ENCODE measurements at places on chromosomes 6 and 20.

DNA sequence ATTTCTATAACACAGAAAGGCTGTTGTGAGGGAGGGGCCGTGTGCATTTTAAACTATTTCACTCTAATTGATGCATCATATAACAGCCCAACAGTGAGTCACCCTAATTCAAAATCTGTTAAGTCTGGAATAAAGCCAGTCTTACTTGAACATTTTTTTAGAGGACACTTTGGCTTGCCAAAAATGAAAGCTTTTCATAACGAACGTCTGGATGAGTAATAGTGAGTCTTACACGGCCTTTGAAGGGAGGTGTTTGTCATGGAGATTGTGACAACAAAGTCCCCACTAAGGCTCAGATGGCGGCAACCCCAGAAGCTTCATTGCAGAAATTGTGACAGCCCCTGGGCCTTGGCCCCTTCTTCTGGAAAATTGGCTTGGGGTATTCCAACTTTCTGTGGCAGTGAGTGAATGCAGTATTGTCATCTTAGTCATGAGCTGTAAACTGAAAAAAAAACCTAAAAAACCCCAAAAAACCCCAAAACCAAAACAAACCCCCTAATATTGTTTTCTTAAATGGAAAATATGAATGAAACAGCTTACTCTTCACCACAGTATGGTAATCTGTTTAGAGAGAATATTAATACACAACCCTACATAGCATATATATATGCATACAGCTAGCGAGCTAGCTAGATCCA lies 92.6 kb upstream of the CLDN20 start:
- DNase-seq = peak; percentile 78

DNA sequence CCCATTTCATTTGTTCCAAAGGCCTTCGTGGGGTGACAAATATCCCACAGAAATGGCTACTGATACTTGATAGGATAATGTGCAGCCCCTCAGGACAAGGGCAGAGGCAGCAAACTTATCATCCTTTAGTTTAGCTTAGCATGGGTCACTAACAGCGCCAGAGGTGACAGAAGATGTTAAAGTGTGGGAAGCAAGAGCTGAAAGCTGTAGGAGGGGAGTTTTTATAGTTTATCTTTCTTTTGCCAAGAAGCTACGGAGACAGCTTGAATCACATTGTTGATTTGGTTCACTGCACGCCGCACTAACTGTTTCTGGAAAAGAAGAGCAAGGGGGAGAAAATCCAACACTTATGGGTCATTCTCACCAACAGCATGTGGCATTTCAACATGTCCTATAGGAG lies 773.9 kb upstream of the MMS22L start:
- DNase-seq = peak; percentile 55

GRCh38 chr20:59575653-59576052 lies 28.7 kb upstream of the PHACTR3 start:
- DNase-seq = no peak

DNA sequence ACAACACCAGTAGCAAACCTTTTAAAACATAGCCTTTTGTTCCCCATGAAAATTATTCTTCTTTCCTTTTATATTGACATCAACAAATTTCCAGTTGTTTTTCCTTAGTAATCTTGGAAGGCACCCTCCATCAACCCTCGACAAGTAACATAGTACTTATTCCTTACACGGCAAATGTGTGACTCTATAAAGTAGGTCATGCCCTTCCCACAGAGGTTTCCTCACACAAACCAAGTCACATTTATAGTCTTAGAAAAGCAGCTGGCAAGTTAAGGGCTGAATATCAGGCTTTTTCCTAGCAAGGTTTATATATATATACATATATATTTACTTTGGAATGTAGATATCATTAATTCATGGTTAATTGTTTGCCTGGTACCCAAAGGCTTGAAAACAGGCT lies 371.5 kb downstream of the SYNE1 start:
- no peak for DNase-seq

- no peak for DNase-seq
These were observed 27.7 kb upstream of the VEGFA start for GRCh38 chr6:43742285-43742684.

DNA sequence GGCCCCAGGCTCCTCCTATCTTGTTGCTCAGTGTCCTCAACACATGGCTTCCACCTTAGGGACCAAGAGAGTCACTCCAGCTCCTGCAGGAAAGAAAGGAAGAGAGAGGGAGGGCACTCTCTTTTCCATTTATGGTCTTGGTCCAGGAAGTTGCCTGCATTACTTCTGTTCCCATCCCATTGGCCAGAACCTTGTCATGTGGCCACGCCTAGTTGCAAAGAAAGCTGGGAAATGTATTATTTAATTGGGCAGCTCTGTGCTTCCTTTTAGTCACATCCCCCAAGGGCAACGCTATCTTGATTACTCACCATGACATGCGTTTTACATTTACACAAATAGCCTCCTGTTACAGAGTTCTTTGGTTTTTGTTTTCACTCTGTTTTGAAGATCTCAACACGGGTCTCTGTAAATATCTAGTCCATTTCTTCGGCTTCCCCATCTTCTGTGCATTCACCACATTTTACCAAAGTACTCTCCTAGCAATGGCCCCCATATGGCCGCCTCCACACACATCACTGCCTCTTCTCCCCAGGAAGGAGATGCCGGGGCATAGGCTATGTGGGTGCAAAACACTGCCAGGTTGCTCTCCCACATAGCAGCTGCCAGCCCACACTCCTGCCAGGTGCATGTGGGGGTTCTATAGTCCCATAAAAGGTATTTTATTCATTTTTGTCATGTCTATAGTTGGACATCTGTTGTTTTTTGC lies 35.7 kb upstream of the ZMYND8 start:
- no peak for DNase-seq

GRCh38 chr20:1761116-1761515 lies 103.5 kb upstream of the SIRPG start:
- DNase-seq = no peak

DNA sequence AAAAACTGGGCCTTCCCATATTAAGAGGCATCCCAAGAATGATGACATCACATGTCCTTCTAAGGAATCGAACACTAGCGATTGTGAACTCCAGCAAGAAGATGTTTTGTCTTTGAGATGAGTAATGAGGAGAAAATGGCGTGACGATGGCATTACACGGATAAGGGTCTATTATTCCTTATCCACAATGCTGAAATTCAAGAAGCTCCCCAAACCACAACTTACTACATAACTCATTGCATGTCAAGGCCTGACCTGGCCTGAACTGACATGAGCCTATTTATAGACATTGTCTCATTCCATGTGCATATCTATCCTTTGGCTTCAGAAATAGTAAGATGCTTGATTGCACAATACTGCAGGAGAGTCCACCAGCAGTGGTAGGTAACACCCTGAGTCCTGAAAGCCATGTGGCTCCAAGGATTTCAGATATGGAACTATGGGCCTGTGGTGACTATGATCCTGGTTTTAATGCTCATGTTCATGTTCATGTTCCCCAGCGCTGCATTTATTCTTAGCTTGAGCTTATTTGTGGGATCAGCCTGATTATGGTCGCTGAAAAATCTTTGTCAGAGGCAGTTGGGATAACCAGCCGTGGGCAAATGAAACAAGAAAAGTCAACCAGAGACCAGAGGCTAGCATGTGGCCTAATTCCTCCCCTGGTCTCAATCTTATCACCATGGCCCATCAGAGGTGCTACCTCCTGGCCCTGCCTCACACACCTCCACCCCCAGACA lies 183.2 kb upstream of the JARID2 start:
- DNase-seq = peak; percentile 81

DNA sequence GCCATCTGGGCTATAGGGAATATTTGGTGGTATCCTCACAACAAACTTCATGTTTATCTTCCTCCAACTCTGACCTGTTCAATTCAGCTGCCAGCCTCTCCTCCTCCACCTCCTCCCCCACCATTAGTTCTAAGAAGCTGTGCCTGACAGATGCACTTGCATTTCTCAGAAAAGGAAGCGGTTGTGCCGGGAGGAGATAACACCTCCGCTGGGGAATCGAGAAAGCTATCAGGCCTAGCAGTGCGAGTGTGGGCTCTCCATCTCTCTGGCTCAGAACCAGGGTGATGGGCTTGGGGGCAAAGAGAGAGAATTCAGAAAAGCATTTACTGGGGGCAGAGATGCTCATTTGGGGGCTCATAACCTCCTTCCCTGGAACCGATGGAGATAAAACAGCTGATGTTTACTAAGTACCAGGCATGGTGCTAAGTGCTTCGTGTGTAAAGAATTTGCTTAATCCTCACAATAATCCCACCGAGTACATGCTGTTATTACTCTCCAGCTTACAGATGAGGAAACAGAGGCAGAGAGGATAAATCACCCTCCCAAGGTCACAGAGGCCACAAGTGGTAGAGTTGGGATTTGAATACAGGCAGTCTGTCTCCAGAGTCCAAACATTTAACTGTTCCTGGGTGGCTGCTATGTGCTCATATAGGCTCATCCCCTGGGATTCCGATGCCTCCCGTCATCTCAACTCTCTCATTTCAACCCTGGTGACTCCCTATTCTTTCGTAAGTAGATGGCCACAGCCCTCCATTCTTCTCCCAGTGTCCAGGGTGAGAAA lies 38.3 kb downstream of the COX4I2 start:
- peak; percentile 35 for DNase-seq

GRCh38 chr6:162572240-162572639 lies 155.3 kb downstream of the PRKN start:
- no peak for DNase-seq

GRCh38 chr20:21099751-21100577 lies 6.2 kb downstream of the LINC00237 start:
- DNase-seq = no peak

GRCh38 chr6:89948876-89949275 lies 54.6 kb downstream of the GJA10 start:
- no peak for DNase-seq

DNA sequence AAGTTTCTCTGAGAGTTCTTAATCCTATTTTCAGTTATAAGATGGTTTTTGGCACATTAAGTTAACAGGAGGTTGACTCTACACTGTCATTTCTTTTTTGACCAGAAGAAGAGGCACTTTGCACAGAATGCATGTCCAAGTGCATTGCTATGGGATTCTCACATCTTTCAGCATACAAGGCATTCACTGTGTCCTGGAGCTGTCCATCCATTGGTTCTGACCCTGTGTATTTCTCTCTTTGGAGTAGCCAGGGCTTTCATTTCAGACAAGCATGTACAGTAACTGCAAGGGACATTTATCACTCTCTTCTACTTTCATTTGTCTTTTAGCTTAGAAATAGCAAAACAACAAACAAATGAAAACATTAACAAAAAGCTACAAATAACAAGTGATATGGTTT lies 275.1 kb upstream of the IMPG1 start:
- peak; percentile 6 for DNase-seq

DNA sequence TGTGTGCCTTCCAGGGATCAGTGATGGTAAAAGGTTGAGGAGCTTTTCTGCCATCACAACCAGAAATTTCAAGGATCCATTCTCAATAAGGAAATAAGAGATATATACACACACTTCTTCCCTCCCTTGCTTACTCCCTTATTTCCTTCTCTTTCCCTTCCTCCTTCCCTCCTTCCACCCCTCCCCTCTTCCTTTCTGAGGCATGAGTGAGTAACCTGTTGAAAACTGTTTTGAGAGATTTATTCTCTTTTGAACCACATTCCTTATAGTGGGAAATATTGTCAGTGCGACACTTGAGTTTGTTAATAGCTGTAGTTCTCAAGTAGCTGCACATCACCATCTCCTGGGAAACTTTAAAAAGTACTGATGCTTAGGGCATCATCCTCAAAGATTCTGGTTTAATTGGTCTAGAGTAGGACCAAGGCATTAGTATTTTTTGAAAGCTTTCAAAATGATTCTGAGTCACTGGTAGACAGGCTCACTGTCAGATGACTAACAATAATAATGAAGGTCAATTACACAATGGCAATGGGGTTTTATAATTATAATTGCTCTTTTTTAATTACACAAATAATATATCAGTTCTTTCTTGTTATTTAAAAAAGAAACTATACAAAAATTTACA lies 109.9 kb downstream of the POPDC3 start:
- no peak for DNase-seq

- no peak for DNase-seq
These were observed 156.5 kb upstream of the INSM1 start for GRCh38 chr20:20211274-20211987.

GRCh38 chr20:36309643-36310042 lies 3.5 kb downstream of the DLGAP4 start:
- no peak for DNase-seq

DNA sequence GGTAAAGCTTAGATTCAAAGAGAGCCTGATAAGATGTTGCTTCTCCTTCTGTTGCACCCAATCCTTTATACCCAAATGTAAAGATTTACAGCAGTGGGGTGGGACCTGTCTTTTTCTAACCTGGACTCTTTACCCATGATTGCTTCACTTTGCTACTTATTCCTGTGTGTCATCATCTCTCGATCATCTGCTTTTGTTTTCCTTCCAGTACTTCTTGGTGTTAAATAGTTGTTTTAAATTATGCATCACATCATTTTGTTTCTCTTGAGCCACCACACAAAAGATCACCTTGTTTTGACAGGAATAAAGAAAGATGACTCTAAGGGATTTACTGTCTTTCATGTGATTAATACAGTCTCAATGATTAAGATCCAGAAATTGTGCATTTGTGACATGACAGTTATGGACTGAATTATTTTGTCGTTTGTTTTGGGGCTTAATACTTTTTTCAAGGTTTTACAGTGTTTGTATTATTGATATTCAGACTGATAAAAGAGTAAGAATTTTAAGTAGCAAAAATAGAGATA lies 123.1 kb downstream of the CDKAL1 start:
- no peak for DNase-seq

DNA sequence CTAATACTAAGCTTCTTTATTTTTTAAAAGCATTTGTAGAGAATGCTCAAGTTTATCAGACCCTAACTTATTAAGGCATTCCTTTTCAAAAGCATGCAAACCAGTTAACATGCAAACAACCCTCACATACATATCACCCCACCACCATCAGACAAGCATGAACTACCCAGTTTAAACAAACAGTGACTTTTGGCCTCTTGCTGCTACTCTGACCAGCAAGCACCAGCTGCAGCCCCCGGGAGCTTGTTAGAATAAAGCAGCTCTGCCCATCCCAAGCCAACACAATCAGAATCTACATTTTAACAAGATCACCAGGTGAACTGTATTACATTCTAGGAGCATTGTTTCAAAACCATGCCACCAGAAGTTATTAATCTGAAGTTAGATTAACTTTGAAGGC lies 5.9 kb upstream of the NUP153 start:
- DNase-seq = no peak

GRCh38 chr20:36116807-36117441 lies 37.6 kb upstream of the EPB41L1 start:
- no peak for DNase-seq

DNA sequence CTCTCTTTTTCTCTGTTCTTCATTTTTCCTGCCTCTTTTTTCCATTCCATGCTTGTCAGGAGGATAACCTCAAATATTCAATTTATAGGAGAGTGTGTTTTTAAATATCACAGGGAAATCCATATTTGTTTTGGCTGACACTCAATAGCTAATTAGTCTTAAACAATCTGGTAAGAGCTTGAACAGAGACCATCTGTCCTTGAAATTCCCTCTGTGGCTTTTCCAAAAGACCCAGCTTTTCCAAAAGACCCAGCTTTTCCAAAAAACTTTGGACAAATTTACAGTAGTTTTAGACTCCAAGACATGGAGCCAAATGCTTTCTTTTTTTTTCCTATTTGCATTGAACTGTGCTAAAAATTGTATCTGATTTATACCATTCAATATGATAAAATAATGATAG lies 127.4 kb upstream of the FAM83B start:
- peak; percentile 68 for DNase-seq

GRCh38 chr20:846894-847278 lies 13.4 kb downstream of the FAM110A start:
- DNase-seq = no peak

Data from tongue (tissue), 3 donors.